ENCODE measurements at places on chromosomes 5 and 9.

- DNase-seq = no peak
Measured at GRCh38 chr9:95848764-95849163, 26.7 kb upstream of the ERCC6L2 start.

DNA sequence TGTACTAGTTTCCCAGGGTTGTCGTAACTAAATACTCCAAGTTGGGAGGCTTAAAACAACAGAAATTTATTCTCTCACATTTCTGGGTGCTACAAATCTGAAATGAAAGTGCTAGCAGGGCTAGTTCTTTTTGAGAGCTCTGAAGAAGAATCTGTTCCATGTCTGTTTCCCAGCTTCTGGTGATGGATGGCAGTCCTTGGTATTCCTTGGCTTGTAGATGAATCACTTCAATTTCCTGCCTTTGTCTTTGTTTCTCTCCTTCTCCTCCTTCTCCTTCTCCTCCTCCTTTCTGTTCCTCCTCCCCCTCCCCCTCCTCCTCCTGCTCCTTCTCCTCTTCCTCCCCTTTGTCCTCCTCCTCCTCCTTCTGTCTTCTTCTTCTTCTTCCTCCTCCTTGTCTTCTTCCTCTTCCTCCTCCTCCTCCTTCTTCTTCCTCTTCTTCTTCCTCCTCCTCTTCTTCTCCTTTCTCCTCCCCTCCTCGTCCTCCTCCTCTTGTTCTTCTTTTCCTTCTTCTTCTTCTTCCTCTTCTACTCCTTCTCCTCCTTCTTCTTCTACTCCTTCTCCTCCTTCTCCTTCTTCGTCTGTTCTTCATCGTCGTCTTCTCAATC is 104.7 kb upstream of the ANKRD55 start:
- no peak for DNase-seq

- no peak for DNase-seq
Measured at GRCh38 chr9:128153060-128153946, 4.0 kb downstream of the LCN2 start.

DNA sequence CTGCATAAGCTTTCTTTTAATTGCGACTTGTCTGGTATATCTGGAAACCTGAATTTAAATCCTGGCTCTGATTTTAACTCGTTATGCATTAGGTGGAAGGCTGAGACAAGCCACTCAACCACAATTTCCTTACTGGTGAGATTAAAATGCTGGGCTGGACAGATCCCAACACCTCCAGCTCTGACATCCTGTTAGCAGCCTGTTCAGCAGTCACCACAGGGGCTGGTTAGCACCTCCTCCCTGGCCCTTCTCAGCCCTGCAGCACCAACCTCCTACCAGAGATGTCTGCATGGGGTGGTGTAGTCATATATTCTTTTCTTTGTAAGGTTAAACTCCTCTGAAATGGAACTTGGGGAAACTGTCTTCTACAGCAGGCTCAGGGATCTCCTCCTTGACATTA is 156.5 kb upstream of the NFIL3 start:
- DNase-seq = no peak

DNA sequence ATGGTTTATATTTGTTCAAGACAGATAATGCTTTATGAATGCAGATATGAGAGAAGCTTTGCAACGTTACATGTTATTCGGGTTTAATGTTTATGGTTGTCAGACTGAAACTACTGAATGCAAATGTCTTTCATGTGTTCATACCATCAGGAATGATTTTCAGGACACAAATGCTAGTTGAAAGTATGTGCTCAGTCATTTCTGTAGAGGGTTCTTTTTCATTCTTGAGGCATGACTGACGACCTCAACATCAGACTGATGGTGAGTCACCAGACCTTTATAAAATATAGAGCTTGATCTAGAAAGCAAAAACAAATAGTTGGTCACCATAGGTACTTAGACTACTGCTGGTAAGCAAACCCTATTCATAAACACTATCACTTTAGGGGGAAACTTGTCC is 287.3 kb upstream of the NUDT12 start:
- DNase-seq = no peak

GRCh38 chr5:132003170-132003744 is 8.2 kb downstream of the ACSL6 start:
- DNase-seq = no peak

DNA sequence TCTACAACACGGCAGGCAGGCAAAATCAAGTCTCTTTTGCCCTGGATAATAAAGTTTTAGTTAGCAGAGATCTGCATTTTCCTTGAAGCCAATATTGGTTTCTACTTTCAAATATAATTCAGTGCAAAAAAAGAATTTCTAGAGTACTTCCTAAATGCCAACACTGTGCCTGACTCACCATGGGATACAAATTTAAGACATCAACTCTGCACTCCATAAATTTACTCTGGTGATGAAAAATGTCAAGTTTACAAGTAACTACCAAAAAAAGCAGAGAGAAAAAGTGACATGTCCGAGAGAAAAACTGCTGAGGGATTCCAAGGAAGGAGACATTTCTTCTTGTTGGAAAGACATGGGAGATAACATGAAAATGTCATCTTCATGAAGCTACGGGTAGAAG is 119.7 kb downstream of the RAPGEF6 start:
- no peak for DNase-seq

GRCh38 chr9:98502976-98503325 is 205.8 kb downstream of the GABBR2 start:
- DNase-seq = no peak

GRCh38 chr5:156936972-156937371 is 26.1 kb downstream of the TIMD4 start:
- no peak for DNase-seq

- no peak for DNase-seq
Measured at GRCh38 chr9:38022995-38023394, 46.0 kb downstream of the SHB start.

DNA sequence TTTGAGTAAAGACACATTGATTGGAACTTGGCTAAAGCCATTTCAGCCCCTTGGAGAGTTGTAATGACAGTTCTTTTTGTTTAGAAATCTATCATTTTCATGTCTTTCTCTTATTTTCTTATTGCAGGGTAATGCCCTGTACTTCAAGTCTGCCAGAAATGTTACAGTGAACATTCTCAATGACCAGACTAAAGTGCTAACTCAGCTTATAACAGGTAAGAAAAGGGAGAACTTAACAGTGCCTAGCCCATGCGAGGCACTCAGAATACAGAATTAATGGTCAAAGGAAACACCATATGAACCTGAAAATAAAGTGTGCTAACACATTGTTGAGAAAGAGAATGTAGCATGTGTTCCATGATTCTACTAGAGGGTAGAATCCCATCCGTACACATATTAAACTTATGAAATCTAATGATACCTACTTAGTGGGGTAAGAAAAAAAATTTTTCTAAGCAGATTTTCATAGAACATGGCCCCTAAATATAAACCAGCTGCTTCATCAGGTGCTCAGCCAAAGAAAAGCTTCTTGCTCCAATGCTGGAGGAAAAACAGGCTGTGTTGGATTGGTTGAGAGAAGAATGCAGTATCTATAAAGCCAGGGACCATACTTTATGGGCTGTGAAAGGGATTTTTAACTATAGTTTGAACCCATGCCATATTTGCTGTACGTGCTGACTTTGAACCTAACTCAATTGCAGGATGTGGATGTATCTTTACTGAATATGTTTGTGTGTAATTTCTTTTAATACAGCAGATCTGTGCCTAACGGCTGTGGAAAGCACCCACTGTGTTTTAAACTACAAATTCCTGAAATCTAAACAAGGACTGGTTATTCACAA is 260.8 kb upstream of the PPP1R2B start:
- DNase-seq = no peak

DNA sequence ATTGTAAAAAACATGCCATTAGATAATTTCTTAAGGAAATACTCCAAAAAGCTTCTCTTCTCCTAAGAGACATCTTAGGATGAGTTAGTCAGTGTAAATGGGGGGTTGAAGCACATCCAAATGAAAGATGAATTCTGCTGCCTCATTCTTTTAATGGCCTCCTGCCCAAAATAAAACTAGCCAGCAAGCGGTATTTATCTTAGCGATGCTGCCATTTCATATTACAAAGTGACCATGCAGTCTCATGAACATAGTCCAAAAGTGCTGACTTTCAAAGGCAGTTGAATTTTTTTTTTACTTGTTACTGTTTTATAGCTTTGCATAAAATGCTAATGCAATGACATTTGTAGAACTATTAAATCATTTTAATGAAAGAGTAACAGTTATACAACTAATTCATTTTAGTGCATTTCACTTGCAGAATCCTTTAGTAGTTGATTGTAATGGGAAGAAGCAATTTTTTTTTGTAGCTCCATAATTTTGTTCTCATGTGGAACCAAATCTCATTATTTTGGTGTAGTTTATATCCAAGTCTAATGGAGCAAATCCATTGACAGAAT is 151.5 kb downstream of the CAVIN4 start:
- DNase-seq = no peak

- peak; percentile 91 for DNase-seq
Measured at GRCh38 chr9:3027210-3027609, 183.3 kb upstream of the PUM3 start.

DNA sequence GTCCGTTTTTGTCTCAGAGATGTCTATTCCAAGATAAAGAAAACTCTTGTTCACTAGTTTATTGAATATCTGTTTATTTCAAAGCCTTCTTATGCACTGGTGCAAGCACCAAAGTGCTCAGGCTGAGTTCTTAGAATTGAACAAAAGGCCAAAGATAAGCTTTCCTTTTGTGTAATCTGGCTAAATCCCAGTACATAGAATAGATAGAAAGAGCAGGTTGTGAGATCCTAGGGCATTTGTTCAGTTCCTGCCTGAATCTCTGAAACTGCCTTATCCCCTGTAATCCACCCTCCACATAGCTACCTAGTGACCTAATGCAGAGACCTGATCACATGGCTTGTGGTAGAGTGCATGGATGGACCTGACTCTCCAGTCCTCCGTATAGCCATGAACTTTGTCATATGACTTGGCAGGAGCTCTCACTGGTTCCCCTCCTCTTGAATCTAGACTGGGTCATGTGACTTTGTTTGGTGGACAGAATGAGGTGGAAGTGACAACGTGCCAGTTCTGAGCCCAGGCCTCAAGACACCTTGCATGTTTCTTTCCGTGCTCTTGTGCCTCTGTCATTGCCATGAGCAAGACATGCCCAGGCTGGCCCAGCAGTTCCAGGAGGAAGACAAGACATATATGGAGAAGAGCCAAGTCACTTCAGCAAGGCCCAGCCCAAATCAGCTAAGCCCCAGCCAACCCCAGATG is 139.3 kb upstream of the SHB start:
- no peak for DNase-seq

- DNase-seq = no peak
Measured at GRCh38 chr5:175216991-175217390, 227.0 kb downstream of the DRD1 start.

- no peak for DNase-seq
Measured at GRCh38 chr9:104872656-104873488, 55.1 kb downstream of the ABCA1 start.

DNA sequence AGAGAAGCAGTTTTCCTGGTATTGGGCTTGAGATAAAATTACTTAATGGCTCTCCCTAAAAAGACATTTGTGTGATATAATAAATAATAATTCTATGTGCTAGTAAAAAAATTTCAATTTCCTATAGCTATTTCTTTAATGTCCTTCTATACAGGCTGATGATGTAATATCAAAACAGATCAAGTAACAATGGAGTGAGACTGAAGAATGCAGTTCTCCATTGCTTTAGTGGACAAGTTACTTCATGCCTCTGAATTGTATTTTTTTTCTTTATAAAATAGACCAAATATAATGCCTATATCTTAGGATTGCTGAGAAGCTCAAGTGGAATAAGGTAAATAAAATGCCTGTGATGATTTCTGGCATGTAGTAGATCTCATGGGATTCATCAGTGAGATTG is 35.6 kb upstream of the NEURL1B start:
- no peak for DNase-seq

- no peak for DNase-seq
Measured at GRCh38 chr5:107670932-107671741, at the start of gene EFNA5. Gene EFNA5, minus strand, starts transcription at chr5:107670937.

DNA sequence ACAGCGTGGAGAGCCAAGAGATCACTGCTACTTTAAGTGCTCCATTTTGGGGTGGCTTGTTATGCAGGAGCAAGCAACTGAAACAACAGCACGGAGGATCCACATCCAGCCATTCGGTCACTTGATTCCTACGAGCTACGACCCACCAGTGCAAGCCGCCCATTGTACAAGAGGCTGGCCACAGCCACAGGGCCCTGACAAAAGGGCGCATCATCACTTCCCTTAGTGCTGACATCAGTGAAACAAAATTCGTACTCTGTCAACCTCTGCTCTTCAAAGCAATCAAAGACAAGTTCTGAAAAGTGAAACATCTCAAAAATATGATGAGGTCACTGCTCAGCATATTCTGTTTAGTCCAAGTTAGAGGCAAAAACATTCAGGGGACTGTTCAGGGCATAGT is 168.4 kb downstream of the GADD45G start:
- no peak for DNase-seq

DNA sequence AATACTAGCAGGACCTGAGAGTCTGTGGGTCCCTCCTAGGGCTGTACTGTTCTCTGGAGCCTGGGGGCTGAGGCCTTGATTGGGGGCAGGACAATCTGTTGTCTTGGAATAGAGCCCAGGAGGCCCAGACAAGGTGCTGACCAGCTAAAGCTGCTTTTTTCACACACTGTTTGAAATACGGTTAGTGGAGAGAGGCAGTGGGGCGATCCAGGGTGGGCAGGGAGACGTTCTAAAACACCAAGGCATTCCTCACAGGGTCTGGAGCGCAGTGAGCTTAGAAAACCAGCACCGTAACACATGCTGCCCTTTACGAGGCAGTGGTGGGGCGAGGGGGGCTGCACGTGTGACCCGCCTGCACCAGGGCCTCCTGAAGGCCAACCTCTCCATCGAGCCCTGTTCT is 55.1 kb downstream of the EHMT1 start:
- no peak for DNase-seq

- DNase-seq = no peak
Measured at GRCh38 chr9:94846739-94847138, 120.2 kb downstream of the AOPEP start.

- DNase-seq = no peak
Measured at GRCh38 chr9:81321551-81321950, 367.8 kb downstream of the TLE1 start.

DNA sequence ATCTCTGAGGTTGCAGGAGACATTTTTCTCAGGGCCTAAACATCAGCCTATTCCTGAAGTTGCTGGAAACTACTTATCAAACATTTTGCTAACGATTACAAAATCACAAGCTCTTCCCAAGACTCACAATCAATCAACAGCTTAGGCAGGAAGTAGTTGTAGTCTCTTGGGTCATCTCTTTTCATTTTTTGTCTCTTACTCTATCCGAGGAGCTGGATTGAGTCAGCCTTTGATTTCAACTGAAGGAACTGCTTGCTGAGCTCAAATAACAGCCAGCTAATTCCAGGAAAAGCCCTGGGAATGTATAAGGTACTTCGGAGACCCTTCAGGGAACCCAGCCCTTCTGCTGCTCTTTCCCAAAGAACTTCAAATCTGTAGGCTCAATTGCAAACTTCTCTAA is 398.9 kb downstream of the PLK2 start:
- no peak for DNase-seq

DNA sequence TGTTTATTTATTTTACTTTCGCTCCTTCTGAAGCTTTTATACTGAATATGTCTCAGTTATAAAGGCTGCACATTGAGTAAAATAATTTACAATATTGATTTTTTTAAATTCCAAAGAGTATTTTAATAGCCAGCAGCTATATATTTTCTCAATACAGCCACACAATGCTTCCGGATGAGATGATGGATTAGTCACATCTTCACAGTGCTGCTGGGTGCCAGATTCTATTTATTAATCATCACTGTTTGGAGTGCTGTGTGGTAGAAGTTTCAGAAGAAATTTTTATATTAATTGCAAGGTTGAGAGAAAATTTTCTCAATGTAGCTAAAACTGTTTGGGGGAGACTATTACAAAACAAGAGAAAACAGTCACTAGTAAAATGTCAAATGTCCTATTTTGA is 989.8 kb downstream of the TLE4 start:
- no peak for DNase-seq
